ENCODE measurements at places on chromosomes 3 and 15.
A peak's percentile ranks its signal among the peaks of the same experiment; 100 is the strongest.

DNA sequence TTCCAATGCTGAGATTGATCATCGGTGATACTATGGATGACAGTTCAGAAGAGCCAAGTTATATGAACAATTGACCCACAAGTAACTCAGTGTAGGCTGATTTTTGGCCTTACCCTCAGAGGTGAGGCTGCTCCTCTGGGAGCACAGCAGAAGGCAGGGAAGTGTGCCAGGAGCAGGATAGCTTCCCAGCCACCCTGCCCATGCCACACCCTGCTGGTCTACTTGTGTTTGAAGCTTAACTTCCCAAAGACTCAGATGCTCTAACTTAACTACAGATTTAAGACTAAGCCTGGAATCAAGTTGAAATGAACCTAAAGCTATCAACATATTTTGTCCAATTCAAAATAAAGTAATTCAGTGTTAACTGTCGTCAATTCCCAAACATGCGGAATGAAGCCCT lies 77.5 kb downstream of the BOC start:
- no peak for DNase-seq

DNA sequence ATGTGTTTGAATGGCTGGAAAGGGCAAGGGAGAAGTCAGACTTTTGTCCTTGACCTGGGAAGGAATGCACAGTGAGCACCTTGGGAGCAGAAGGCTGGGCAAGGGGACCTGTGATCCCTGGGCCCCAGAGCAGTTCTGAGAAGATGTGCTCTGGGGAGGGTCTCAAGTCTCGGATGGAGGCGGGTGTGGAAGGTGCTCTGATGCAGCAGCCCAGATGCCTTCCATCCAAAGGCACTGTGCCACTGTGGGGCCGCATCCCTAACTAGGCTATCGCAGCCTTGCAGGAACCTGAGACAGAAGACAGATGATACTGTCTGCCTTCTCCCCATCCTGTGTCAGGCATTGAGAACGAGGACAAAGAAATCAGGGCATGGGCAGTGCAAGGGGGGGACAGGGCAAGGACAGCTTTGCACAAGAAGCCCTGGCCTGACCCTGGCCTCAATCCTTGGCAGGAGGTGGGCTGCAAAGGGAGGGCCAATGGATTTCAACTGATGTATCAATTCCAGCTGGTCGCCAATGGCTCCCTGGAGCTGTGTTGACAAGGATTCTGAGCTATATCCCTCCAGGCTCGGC lies 14.6 kb upstream of the PRKCD start:
- no peak for DNase-seq

- DNase-seq: no peak
Observed at GRCh38 chr3:154884952-154885351, 195.2 kb upstream of the MME start.

GRCh38 chr3:76231258-76231657 lies 445.9 kb upstream of the ZNF717 start:
- DNase-seq: no peak

GRCh38 chr3:183745300-183746098 lies 47.9 kb downstream of the YEATS2 start:
- DNase-seq: no peak

GRCh38 chr15:90934949-90935751 lies at the start of gene UNC45A:
UNC45A (plus strand) TSS chr15:90935285; CDS start chr15:90935325, 40 bp downstream.
- DNase-seq: peak; percentile 99

DNA sequence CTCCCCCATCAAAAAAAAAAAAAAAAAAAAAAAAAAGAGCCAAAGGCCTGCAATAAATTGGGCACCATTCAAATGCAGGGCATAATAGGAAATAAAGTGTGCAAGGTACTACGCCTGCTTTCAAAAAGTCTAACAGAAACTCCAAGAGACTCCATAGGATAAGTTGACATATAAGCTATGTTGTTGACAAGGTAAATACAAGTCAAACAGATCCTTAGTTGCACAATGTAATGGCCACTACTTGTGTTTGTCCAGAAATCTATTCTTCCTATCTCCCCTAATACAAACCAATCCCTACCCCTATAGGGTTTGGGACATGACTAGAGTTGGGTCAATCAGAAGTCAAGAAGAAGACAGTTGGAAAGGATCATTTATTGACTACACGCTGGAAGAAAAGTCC lies 16.0 kb downstream of the MAP4 start:
- DNase-seq: no peak

GRCh38 chr3:192819001-192819569 lies 91.7 kb upstream of the FGF12 start:
- no peak for DNase-seq

GRCh38 chr15:69094124-69094921 lies 66.1 kb upstream of the GLCE start:
- DNase-seq: no peak

DNA sequence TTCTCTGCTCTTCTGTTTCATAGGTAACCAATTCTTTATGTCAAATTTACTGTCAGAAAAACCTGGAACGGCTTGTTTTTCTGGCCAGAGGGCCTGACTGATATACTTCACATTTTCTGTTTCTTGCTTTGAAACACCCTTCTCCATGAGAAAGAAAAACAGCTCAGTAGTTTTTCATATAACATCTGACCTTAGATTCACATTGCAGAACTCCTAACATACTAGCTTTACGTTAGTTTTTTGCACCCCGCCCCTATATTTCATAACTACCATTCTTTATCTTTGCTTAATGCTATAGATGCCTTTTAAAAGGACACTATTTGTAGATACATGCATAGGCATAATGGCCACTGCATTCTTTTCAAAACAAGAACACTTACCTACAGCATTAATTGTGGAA lies 83.9 kb upstream of the TSC22D2 start:
- DNase-seq: no peak

DNA sequence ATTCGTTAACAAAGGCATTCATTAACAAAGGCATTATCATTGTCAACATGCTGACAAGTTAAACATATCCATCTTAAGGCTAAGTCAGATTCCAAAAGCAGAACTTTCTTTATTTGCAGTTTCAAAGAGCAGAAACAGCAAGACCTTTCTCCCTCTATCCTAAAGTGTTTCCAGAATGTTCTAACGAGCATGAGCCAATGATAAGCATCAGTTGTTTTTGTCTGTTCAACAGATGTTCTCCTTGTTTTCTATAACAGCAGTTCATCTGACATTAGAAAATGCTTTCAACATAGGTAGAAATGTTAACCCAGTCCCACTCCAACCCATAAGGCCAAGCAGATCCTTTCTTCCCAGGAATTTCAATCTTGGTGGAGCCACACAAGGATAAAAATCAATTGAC lies 77.6 kb upstream of the POMGNT2 start:
- DNase-seq: no peak

DNA sequence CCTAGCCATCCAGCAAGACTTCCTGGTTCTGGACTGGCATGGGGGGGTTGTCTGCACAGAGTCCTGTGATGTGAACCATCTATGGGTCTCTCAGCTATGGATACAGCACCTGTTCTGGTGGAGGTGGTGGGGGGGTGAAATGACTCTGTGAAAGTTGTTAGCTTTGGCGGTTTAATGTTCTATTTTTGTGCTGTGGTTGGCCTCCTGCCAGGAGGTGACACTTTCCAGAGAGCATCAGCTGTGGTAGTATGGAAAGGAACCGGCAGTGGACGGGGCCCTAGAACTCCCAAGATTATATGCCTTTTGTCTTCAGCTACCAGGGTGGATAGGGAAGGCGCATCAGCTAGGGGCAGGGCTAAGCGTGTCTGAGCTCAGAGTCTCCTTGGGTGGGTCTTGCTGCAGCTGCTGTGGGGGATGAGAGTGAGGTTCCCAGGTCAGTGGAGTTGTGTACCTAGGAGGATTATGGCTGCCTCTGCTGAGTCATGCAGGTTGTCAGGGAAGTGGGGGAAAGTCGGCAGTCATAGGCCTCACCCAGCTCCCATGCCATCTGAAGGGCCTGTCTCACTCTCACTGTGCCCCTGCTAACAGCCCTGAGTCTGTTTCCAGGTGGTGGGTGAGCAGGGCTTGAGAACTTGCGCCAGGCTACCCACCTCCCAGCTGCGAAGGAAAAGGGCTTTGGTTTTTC lies 7.1 kb upstream of the LARS2 start:
- no peak for DNase-seq

GRCh38 chr15:77019521-77020331 lies 24.8 kb downstream of the PSTPIP1 start:
- peak; percentile 22 for DNase-seq

GRCh38 chr15:71055461-71055860 lies 59.8 kb upstream of the THSD4 start:
- DNase-seq: no peak

Data from CD4-positive, alpha-beta T cell treated with Interleukin-6 for 4 hours (primary cell).